CD4-positive, alpha-beta T cell treated with Interleukin-15 for 4 hours (primary cell): ENCODE measurements at places on chromosomes 4 and X.

- DNase-seq = no peak
Observed at GRCh38 chr4:146477054-146477453, 44.7 kb downstream of the SLC10A7 start.

GRCh38 chrX:118975831-118976598, 1.6 kb downstream of the LONRF3 start:
- DNase-seq = peak; percentile 61

GRCh38 chrX:20056704-20057103, 60.0 kb downstream of the MAP7D2 start:
- DNase-seq = no peak

DNA sequence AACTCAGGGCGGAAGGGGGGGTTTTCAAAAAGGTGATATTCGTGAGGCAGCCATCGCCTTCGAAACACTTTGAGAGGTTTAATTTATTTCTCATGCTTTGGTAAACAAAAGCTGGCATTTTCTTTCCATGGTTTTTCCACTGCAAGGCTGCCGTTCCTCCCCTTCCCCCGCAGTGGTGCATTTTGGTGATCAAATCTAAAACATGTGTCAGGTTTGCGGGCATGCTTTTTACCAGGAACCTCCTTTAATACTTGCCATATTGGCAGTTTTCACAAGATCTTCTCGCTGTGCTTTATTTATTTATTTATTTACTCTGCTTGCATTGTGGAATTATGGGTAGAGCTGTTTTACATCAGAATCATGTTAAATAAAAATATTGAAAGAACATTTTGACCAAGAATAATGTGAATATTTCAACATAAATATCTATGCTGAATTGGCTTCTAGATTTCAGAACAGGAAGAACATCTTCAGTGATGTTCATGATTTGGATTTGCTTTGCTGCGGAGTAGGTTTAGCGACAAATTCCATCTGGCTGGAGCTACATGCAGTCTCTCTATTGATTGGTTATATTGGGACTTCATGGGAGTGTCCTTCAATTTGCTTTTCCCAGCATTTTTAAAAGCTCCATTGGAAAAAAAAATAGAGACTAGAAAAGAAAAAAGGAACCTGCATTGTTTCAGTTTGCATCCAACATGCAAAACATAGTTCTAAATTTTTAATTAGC, 54.4 kb downstream of the STOX2 start:
- no peak for DNase-seq

DNA sequence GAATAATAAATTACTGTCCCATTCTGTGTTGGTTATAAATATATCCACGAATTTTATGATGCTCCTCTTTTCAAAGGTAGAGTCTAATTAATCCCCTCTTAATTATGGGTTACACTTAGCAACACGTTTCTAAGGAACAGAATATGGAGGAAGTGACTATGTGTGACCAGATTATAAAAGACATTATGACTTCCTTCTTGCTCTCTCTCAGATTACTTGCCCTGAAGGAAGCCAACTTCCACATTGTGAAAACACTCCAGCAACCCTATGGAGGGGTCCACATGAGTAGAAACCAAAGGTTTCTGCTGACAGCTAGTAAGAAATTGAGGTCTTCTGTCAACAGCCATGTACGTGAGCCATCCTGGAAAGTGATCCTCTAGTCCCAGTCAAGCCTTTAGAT, 59.3 kb downstream of the WDFY3 start:
- no peak for DNase-seq

GRCh38 chr4:71609167-71609566, 174.7 kb downstream of the GC start:
- DNase-seq = no peak

DNA sequence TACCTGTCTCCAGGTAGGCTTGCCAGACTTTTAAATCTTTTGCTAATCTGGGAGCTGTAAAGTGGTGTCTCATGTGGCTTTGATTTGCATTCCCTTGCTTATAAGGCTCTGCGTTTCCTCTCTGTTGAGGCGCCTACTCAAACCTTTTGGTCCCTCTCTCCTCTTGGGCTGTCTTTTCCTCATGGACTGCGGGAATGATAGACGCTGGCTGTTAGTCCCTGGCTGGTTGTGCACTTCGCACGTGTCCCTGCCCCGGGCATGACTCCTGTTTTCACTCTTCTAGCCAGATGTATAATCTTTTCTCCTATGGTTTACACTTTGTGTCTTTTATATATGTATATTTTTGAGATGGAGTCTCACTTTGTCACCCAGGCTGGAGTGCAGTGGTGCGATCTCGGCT, 39.7 kb downstream of the RGS12 start:
- no peak for DNase-seq

DNA sequence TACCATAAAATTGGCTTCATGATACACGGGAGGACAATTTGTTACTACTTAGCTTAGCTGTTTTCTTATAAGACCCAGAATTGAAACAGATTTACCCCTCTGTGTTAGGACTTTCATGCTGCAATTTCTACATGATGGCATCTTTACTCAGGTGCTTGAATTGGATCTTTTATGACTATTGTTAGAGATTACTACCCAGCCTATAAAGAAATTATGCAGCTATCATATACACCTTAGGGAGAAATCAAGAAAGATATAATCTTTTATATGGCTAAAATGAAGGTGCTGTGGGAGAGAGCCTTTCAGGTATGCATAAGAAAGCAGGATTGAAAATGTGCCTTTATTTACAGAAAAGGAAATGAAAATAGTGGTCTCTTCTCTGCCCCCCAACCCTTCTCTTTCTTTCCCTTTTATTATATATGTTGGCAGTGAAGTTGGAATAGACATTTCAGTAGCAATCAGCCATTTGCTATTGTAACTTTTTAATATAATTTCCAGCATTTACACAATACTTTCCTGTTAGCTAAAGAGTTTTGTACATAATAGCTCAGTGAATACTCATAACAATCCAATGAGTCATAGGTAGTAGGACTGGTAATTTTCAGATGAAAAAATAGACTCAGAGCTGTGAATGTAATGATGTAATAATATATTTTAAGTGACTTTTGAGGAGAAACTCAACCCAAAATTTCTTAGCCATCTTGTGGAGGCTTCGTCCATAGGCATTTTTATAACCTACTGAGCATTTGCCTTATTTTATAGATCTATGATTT, 311.8 kb downstream of the ADGRL3 start:
- DNase-seq = no peak
